ENCODE measurements at places on chromosomes 5 and 9. TPM values are rescaled to one million over a fixed set of nuclear protein-coding genes. Genes with fewer than 3 reads are reported as not detected.

DNA sequence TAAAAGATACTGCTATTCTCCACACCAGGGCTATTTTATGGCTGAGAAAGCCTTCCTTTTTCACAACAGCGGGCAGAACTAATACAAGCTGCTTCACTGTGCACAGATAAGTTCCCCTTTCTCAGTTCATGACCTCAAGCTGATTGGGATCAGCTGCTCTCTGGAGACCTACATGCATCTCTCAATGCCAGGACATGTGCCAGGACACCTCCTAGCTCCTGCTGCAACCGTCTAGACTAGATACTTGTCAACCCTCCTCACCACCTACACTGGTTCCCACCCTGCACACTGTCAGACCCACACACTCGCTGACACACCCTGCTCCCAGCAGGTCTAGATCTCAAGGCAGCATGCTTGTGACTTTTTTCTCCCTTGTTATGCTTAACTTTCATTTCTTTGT lies 39.8 kb downstream of the STARD4 start:
- DNase-seq, result no peak

DNA sequence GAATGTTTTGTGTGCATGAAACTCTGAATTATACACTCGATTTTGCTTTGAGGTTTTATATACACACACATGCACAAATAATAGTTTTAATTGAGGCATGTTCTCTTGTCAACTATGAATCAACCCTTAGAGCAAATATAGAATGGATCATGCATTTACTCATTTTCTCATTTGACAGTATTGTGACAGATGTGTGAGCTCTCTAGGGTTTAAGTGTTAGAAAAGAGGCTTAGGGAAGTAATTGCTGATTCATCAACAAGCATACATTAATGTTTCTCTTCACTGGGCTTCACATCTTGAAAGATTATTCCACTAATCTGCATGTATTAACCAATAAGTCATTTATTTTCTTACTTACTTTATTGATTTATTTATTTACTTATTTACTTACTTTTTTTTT lies 1356.8 kb upstream of the ACO1 start:
- no peak for DNase-seq

The ECM2 gene
- polyA plus RNA-seq, result 1.6 TPM

GRCh38 chr5:180455872-180456271 lies 38.3 kb upstream of the CNOT6 start:
- DNase-seq, result no peak

All from heart left ventricle (tissue), 16 donors.